ENCODE measurements at places on chromosomes 3 and 15.

DNA sequence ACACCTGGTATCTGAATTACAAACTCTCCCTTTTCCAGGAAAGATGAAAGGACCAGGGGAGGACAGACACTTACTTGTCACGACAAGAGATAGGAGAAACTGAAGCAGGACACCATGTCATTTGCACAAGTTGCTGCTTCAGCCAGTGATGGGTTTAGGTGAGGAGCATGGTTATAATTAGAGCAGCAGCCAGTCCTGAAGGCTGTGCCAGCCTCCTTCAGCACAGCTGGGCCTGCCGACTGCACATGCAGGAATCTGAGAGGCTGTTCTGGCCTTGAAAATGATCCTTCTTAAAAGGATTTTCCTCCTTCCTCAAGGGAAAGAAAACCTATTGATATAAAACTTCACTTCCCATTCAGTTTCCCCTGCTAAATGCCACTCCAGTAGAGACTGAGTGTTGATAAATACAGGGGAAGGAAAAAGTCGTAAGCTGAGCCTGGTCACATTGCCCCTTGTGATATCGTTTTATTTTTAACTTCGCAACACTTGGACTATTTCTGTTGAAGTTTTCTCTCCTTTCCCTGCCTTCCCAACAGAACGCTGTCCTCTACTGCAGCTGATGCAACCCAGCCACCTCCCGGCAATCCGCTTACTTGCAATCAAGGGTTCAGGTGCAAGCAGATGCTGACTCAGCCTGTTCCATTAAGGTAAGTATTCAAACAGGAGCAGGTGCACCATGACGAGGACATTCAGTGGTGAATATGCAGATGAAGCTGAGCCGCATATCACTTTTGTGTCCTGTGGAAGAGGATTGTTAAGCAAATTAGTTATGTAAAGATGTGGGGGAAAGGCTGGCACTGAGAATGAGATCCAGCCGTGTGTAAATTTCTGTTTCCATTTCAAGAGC is at the start of gene FBXO40:
Gene FBXO40, plus strand, starts transcription at position 524 of the 847 bp plus-strand sequence. CDS start 27,197 bp downstream, outside the sequence.
- DNase-seq, result no peak

DNA sequence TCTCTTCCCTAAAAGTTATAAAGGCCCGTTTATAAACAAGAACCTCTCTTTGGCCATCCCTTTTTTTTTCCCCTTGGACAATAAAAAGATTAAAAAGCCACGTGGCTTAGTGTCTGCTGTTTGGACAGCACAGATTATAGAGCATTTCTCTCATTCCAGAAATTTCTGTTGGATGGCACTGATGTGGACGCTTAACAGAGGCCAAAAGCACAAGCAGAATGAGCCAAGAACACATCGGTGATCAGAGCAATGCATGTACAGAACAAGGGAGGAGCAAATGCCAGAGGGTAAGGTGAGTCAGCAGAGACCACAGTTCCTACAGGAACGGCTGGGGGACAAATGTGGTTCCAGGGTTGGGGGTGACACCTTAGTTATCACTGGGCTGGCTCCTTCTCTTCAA is 30.3 kb upstream of the CTNNB1 start:
- DNase-seq, result no peak

DNA sequence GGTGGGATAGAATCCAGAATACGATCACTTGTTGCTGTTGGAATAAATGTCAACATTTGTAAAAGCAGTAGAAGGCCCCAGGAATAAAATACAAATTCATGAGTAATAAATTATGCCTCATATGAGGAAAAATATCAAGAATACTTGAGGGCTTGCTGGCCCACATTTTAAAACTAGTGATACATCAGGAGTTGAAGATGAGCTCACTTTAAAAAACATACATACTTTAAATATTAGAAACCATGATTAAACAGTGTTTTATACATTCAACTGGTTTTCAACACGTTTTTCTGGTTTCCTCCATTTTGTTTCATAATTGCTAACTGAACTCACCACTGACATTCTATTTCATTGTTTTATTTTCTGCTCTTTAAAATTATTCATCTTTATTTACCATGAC is 141.4 kb downstream of the TFG start:
- no peak for DNase-seq

DNA sequence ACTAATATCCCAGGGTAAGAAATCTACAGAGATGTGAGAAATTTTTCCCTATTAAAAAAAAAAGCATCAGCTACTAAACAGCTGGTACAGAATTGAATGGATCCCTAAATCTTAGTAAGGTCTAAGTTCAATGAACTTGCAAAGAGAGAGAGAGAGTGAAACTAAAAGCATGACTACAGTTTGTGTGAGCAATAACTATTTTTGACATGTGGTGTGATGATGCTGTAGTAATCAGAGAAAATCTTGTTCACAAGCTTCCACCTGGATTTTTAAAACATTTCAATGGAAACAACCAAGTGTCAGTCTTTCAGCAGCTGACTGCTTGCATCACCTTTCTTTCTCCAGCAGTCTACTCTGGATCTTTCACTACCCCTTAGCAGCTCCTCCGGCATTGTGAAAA is 45.2 kb upstream of the ABI3BP start:
- no peak for DNase-seq

GRCh38 chr15:101325263-101326025 is 30.4 kb upstream of the SNRPA1 start:
- no peak for DNase-seq

- DNase-seq, result no peak
Observed at GRCh38 chr3:14227856-14228255, 49.2 kb downstream of the LSM3 start.

- DNase-seq, result no peak
Observed at GRCh38 chr3:94063496-94064119, 747 bp downstream of the NSUN3 start.

GRCh38 chr3:190579514-190580137 is 65.7 kb downstream of the IL1RAP start:
- DNase-seq, result no peak

DNA sequence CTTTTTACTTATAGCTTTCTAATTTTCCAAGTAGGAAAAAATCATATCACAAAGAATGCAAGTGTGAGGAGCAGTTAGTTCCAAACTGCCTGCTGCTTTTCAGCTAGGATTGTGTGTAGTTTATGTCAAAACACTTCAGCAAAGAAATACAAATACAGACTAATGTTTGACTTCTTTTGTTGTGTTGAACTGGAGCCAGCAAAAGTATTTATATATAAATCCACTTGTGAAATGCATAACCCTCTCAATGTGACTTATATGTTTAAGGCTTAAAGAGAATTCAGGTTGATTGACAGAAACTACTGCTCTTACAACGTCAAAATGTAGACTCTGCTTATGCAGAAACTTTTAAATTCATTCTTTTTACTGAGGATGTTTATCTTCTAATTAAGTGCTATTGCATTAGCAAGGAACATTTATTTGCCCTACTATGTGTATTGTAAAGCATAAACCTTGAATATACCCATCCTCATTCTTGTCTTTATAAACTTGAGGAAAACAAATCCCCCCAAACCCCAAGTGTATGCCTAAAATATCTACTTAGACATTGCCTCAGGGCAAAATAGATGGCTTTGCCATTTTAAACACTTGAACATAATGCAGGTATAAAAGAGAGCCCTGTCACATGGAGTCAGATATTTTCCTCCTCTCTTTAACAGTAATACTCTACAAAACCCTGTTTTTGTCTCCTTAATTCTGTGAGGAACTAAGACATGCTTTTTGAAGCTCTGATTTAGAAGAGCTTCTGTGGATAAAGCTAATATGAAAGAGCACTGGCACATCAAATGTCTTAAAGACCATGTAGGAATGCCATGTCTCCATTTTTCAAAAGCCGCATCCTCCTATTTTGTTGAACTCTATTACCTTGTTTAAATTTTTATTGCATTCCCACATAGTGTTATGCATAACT is 302.8 kb upstream of the TBC1D5 start:
- no peak for DNase-seq

DNA sequence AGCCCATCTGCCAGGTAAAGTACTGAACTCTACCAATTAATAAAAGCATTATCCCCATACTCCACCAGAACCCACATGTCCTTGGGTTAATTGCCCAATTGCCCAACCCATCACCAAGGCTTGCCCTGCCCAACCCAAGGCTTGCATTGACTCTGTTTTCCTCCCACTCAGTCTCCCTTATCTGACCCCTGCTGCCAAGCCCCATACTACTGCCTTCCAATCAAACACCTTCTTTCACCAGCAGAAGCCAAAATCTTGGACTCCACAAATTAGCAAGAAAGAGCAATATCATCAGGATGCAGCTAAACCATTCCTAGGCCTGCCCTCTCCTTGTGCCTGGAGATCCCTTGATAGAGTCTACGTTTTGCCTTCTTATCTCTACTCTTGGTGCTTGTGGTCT is 602.9 kb downstream of the NTRK3 start:
- DNase-seq, result no peak

DNA sequence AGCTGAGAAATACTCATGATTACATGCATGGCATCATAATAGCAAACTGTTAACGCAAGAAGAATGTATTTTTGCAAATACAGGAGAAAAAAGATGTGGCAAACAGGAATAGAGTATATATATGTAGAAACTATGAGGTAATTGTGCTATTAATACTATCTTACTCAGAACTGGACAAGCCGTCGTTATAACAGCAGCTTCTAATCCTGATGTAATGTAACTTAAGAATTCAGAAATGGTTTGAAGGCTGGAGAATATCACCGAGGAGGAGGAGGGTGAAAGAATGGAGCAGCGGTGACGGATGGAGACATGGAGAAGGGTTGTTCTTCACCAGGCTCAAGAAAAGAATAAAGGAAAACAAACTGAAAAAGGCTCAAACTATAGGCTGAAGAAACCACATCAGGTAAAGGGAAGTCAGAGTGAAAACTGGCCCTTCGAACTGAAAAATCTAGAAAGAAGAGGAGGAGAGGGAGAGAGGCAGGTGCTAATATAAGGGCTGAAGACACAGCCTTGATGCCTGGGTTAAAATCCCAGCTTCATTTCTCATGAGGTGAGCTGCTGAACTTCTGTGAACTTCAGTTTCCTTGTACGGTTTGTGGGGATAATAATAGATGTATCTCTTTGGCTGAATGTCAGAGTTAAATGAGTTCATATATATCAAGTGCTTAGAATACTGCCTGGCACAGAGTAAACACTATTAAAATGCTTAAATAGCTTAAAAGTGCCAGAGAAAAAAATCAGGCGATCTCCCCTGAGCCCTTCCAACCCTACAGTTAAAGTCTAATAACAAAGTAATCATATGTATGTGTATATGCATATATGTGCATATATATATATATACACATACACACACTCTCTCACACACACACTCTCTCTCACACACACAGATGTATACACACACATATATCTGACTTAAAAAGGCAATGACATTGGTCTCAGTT is 43.9 kb downstream of the GOLIM4 start:
- DNase-seq, result no peak

- DNase-seq, result no peak
Observed at GRCh38 chr3:172289583-172289982, 158.7 kb downstream of the GHSR start.

GRCh38 chr3:56061279-56061626 is 407.0 kb downstream of the ERC2 start:
- DNase-seq, result no peak

GRCh38 chr15:81492331-81492968 is 118.4 kb upstream of the TMC3 start:
- no peak for DNase-seq

- no peak for DNase-seq
Observed at GRCh38 chr15:89999676-90000185, 1.4 kb upstream of the ZNF710 start.

GRCh38 chr15:100980410-100981046 is 61.4 kb downstream of the LRRK1 start:
- no peak for DNase-seq

GRCh38 chr3:52452570-52453221 is 1.1 kb downstream of the TNNC1 start:
- no peak for DNase-seq

All from activated naive CD4-positive, alpha-beta T cell treated with anti-CD3 and anti-CD28 coated beads, Interleukin-2, amount 10 ng/mL, durations not matched to agents 7 days and 5 days (primary cell).